Stimulated activated CD8-positive, alpha-beta memory T cell treated with anti-CD3 and anti-CD28 coated beads, Interleukin-7, amount 100 ng/mL, for 24 hours (primary cell): ENCODE measurements at places on chromosomes 6 and 20.

DNA sequence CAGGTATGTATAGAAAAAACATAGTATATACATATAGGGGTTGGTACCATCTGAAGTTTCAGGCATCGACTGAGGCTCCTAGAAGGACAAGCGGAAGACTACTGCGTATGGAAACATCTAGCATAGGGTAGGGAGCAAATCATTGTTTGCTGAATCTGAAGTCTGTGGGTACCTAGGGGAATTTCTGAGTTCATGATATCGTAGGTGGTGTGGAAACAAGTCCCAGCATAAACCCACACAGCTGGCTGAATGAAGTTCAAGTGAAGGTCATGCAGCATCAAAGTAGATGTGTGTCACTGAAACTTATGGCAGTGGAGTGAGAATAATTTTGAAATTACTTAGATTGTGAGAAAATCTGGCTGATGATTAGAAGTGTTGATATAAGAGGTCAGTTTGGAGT, 39.4 kb downstream of the MAP7 start:
- DNase-seq = no peak

- no peak for DNase-seq
These were observed 54.4 kb downstream of the PDSS2 start for GRCh38 chr6:107405002-107405401.

DNA sequence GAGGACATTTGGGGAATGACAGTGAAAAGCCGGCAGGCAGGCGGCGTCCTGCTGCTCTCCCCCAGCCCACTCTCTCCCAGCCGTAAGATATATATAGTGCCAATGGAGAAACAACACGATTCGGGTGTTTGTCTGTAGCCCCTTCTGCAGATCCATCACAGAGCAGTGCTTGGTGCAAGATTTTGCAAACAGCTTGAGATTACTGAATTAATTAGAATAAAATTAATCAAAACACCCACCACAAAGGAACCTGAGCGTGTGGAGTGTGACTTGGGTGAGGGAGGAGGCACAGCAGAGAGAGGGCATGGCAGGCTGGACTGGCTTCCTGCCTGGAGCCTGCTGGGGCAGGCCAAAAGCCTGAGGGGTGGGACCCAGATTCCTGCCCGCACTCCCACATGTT, 28.8 kb upstream of the CCDC167 start:
- DNase-seq = no peak

GRCh38 chr20:43746344-43747137, 19.7 kb upstream of the GTSF1L start:
- DNase-seq = no peak

DNA sequence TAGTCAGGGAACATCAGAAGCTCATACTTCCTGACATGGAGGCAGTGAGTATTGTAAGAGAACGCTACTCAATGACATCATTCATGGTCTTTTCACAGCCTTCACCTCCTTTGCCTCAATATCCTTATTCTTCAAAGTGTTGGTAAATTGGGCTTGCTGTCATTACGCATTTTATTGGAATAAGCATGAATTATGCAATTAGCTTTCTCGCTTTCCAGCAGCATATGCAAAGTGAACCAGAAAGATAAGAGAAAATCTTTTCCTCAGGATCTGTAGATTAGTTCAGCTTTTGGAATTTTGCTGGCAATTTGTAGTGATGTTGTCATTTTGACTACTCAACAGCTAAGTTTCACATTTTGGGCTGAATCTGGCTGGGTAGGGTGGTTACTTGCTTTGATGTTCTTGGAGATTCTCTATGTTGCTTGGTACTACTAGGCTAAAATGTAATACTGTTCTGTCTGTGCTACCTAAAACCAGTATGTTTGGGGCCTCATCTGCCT, 1012.1 kb downstream of the KIF16B start:
- no peak for DNase-seq

GRCh38 chr6:113651920-113652319, 205.2 kb upstream of the MARCKS start:
- no peak for DNase-seq

- no peak for DNase-seq
These were observed 168.2 kb downstream of the DLL1 start for GRCh38 chr6:170122651-170123050.

DNA sequence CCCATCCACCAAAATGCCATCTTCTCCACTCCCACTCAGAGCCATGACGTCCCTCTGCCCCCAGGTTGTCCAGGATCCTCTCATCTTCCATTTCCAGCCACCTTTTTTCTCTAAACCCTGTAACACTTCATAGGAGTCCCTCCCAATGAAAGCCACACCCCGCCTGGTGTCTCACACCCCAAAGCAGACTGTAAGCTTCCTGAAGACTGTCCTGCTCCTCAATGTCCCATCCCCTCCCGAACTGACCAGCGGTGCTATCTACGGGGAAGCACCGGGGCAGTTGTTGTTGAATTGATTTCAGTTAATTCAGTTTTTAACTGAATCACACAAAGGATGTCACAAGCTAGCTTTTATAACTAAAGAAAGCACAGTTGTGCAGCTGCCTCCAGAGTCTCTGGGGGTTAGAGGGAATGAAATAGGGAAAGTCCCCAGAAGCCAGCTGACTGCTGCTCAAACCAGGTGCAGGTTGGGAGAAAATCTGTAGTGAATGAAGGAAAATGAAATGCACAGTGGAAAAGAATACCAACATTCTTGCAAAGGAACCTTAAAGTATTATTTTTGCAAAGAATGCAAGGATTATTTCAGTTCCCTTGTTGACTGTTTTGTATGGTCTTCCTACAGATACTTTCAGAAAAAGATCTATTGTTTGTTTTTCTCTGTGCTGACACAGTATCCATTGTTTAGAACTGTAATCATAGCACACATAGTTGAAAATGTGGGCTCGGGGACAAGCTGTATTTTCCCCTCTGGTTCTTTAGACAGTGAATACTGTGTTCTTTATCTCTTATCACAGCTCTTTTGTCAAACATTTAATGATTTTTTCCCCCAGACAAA, 222.6 kb upstream of the QKI start:
- DNase-seq = no peak
